ENCODE measurements at places on chromosomes 4 and X.
A peak's percentile ranks its signal among the peaks of the same experiment; 100 is the strongest.

- no peak for DNase-seq
Observed at GRCh38 chrX:15310117-15310516, 5.3 kb downstream of the ASB11 start.

- no peak for DNase-seq
Observed at GRCh38 chrX:24225265-24225664, 75.7 kb downstream of the ZFX start.

GRCh38 chr4:159150396-159150795, 47.5 kb downstream of the RAPGEF2 start:
- no peak for DNase-seq

DNA sequence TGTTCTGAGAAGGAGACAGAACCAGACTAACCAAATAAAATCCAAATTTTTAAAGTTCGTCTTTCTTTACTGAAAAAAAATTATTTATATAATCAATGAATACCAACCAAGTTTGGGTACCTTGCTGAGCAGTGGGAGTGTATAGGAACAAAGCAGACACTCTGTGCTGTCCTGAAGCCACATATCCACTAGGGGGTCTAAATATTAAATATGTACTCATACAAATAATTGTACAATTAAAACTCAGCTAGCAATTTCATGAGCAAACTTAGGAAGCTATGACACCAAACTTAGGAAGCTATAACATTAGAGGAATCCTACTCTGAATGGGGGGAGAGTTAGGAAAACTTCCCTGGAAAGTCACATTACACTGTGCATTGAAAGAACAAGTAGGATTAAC, 582.0 kb upstream of the EPHA5 start:
- no peak for DNase-seq

GRCh38 chrX:153773218-153773611, 7.6 kb upstream of the SRPK3 start:
- no peak for DNase-seq

GRCh38 chr4:169286562-169287301, 16.0 kb upstream of the SH3RF1 start:
- no peak for DNase-seq

GRCh38 chr4:184401397-184402171, 72.8 kb downstream of the IRF2 start:
- no peak for DNase-seq

- DNase-seq: no peak
Observed at GRCh38 chrX:2325076-2325784, 175.5 kb downstream of the DHRSX start.

GRCh38 chrX:20664131-20664530, 397.4 kb upstream of the RPS6KA3 start:
- DNase-seq: no peak

- no peak for DNase-seq
Observed at GRCh38 chrX:42818151-42818921, 40.4 kb upstream of the PPP1R2C start.

- DNase-seq: no peak
Observed at GRCh38 chrX:54891573-54891972, 29.1 kb upstream of the TRO start.

DNA sequence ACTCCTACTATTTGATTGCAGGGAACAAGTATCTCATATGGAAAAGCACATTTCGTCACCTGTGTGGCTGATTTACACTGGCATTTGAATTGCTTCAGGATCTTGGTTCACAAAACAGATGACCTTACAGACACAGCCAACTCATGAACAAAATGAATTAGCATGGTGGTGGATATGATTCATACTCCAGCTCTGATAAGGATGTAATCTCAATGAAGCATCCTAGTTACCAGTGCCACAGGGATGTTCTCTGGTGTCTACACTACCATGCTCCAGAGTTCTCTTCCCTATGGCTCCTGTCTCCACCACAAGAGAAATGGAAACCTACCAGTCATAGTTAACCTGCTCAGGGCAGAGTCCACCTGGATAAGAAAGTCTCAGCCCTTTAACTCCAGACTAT, 40.7 kb downstream of the TEC start:
- no peak for DNase-seq

DNA sequence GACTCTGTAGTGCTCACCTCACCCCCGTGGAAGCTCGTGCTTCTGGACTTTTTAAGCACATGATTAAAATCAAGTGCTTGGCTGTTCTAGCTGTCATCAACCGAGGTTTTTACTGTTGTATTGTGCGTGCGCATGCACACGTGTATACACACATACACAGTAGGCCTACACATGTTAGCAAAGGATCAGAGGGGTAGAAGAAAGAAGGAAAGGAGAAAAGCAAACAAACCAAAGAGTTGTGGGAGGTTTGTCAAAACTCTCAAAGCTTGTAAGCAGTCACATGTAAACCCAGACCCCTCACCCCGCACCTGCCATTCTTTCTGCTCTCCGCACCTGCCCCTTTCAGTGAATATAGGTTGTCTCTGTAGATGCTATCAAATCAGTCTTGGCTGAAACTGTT, 311.8 kb downstream of the HS3ST1 start:
- no peak for DNase-seq

DNA sequence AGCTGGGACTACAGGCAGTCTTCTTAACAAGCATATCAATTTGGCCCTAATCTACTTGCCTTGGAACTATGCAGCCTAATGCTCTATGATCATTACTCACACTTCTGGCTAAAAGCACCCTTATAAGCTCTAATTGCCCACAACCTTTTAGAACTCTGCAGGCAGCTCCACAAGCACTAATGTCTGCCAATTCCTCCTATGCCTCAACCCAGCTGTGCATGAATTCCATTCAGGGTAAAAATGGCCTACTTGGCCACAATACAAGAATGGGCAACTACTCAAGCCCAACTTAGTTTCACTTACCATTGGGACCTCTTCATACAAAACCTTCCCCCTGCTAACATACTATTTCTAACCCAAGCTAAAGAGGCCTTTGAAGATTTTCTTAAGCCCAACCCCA, 51.7 kb downstream of the ZNF718 start:
- DNase-seq: no peak

DNA sequence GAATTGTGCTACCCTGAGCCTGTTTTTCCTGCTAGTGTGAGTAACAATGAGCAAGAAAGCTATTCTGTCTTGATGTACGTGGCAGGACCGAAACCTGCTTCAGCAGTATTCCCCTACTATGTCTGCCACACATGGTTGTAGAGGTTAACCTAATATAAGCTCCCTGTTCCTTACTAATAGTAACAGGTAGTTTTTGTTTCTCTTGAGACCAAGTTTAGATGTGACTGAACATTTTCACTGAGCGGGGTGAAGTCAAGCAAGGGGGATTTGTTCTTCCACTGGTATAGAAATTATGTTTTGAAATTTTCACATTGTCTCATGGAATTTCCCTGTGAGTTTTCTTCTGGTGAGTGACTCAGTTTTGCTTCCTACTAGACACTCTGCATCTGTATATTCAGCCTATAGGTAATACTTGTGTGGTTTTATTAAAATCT, 37.3 kb downstream of the RRAGB start:
- DNase-seq: no peak

- no peak for DNase-seq
Observed at GRCh38 chr4:60619531-60620305, 580.4 kb upstream of the ADGRL3 start.

DNA sequence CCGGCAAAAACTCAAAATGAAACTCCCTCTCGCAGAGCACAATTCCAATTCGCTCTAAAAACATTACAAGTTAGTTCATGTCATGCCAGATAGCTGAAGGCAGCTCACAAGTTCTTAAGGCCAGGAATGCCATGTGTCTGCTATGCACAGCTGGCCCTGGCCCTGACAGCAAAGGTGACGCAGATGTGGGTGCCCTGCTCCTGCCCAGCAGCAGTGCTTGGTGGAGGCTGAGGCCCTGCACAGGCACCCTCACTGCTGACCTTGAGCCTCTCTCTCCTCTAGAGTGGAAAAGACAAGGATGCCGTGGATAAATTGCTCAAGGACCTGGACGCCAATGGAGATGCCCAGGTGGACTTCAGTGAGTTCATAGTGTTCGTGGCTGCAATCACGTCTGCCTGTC, 2.9 kb downstream of the S100P start:
- DNase-seq: no peak

DNA sequence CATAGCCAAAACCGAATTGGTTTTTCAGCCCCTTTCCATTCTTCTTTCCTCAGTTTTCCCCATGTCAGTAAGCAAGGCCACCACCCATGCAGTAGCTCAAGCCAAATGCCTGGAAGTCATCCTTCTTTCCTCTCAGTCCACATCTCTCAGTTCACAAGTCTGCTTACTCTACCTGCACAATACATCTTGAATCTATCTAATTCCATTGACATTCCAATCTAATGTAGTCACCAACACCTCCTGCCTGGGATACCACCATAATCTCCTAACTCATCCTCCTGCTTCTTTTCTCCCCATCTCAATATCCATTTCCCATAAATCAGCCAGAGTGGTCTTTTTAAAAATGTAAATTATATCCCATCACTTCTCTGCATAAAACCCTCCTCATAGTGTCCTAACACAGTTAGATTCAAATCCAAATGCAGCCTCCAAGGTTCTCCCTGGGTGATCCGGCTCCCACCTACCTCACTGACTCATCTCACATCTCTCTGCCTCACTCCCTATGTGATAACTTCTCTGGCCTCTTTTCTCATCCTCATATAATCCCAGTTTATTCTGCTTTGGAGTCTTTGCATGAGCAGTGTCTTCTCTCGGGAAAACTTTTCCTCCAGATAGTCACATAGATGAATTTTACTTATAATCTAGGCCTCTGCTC, 26.9 kb downstream of the KCNIP4 start:
- DNase-seq: no peak

DNA sequence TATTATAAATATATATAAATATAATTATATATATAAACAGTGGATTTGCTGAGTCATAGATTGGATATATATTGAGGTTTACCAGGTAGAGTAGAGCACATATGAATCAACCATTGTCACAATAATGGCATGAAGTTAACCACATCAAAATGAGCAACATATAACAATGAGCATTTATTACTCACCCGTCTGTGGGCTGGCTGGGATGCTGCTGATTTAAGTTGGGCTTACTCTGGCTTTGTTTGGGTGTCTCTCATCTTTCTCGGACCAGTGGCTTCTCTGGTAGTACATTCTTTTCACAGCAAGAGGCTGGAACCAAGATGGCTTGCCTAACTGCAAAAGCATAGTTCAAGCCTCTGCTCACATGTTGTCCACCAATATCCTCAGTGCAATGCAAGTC, 111.7 kb upstream of the TAPT1 start:
- DNase-seq: no peak

DNA sequence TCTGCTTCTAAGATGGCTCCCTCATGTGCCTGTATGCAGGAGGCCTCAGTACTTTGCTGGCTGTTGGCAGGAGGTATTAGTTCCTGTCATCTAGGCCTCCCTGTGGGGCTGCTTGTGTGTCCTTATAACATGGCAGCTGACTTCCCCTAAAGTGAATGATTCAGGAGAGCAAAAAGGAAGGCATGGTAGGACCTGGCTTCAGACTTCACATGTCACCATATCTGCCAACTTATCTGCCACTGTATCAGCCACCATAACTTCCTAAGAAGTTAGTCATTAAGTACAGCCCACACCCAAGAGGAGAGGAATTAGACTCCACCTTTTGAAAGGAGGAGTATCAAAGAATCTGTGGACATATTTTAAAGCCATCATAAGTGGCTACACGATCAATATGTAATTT, 122.5 kb downstream of the UCHL1 start:
- no peak for DNase-seq

DNA sequence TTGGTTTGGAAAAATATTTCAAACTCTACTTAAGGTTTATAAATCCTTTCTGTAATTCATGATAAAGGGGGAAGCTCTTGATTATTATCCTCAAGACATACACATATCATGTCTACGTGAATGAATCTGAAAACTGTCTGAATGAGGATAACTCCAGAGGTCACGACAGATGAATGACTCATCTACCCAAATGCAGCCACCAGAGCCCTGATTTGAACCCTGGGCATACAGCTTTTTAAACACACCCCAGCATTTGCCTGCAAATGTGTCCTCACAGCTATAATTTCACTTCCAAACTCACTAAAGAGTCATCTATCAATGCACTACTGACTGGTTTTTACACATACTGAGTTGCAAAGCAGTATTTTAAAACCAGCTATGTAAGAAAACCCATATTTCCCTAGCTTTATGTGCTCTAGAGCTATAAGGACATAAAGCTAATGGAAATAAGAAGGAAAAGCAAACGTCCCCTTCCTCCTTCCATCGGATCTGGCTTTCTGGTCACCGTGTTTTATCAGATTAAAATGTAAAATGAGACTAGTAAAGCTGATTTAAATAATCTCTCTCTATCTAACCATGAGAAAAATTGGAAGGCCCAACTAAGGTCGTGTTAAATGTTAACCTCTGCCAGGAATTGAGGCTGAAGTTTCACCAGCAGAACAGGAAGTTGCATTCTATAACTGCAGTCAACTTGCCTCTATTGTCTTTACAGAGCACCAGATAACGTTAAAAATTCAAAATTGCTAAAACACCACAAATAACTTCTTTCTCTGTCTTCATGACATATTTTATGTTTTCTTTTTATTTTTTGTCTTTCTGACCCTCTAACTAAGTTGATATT, 63.1 kb upstream of the SPP1 start:
- DNase-seq: no peak

- no peak for DNase-seq
Observed at GRCh38 chrX:16022580-16023200, 100.7 kb upstream of the GRPR start.

- no peak for DNase-seq
Observed at GRCh38 chr4:129929052-129929451, 833.1 kb downstream of the C4orf33 start.

- peak; percentile 76 for DNase-seq
Observed at GRCh38 chr4:8303485-8304281, 34.1 kb downstream of the HTRA3 start.

DNA sequence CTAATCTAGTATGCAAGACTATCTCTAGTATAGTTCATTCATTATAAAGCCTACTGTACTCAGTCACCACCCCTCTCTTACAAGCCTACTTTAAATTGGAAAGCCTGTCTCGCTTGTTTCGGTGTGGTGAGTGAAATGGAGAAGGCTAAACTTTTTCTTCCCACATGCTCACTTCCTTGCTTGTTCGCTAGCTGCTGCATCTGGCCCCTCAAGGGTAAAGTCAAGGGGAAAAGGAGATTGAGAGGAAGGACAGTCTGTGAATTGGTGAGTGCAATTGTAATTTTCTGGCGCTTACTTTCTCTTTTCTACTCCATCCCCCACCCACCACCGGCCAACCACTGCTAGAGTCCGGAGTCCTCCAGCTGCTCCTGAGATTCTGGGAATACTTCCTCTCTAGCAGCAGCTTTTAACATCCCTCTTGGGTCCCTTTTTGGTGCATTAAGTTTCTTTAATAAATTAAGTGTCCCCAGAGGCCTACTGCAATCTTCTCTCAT, 12.1 kb upstream of the ARAP2 start:
- DNase-seq: no peak

GRCh38 chr4:150173982-150174398, 95.7 kb downstream of the DCLK2 start:
- DNase-seq: no peak

GRCh38 chrX:133402830-133403625, 12.3 kb downstream of the GPC4 start:
- no peak for DNase-seq

DNA sequence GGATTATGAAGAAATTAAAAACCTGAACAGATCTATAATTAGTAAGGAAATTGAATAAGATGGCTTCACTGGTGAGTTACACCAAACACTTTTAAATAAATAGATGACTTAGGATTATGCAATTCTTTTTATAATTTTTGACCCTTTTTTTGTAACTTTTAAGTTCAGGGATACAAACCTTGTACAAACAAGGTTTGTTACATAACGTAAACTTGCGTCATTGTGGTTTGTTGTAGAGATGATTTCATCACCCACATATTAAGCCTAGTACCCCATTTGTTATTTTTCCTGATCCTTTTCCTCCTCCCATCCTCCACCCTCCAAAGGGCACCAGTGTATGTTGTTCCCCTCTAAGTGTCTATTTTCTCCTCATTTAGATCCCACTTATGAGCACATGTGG, 75.7 kb downstream of the CPEB2 start:
- no peak for DNase-seq
